LNCaP clone FGC (cell line): ENCODE measurements at places on chromosomes 7 and 10.

DNA sequence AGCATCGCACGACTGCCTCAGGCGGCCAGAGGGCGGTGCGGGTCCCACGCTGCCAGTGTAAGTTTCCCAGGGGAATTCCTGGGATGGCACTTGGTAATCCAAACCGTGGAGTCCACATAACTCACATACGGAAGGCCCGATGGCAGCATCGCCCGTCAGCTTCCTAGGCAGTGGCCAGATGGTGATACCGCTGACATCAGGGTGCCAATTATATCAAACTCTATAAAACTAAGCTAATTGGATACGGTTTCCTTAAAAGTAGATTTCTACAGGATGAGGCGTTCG lies 189.8 kb downstream of the CELF2 start:
- DNase-seq: no peak

GRCh38 chr7:77337456-77337990 lies 78.6 kb downstream of the GSAP start:
- DNase-seq: no peak

GRCh38 chr7:11701829-11702560 lies 130.0 kb downstream of the THSD7A start:
- no peak for DNase-seq

DNA sequence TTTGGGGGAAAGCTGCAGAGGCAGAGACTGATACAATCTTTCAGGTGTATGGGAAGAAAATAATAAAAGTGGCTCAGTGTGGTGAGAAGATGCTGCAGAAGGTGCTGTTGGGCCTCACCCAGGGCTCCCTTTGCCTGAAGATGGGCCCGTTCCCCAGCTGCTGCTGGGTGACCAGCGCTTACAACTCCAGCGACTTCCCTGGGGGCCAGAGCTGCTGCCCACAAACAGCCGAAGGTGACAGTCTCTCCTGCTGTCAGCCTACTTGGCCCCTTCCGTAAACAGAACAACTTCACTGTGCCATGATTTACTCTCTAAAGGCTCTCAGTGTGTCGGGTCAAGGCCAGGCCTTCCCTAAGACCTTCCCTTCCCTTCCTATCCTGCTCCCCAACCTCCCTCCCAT lies 93.6 kb upstream of the PCBD1 start:
- no peak for DNase-seq

DNA sequence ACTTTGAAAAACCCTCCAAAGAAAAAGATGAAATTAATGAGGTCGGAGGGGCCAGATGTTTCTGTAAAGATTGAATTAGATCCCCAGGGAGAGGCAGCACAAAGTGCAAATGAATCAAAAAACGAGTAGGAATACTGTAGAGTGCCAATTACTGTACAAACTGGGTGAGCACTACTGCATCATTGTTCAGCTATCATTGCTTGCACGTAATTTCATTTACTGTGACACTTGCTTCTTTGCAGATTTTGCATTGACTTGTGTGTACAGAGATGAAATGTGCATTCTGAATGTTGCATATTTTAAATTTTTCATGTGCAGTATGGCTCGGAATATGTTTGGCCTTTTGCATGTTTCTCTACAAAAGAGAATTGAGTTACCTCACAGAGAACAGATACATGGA lies 123.7 kb downstream of the LCOR start:
- no peak for DNase-seq

DNA sequence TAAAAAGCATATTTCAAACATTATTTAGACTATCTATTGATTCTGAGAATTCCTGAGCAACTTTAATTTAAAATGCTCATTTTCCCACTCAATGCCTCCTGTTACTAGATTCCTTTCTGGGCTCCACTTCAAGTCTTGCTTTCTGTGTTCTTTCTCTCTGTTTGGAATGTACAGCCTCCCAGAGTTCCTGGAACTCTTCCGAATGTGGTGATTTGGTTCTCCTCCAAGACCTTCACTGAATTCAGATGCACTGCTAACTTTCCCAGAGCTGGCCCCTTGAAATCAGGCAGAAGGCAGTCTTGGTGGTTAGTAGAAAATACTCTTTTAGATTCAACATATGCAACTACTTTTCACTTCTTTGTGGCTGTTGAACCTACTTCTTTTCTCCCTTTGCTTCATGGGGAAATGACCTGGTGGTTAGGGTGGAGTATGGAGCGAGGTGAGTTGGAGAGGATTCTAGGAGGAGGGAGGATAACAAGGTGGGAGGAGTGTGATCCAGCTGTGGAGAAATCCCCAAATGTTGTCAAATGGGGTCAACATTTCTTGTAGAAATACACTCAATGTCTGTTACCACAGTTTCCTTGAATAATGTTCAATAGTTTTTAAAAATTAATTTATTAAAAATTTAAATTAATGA lies 27.9 kb upstream of the CCDC7 start:
- peak; percentile 1 for DNase-seq

DNA sequence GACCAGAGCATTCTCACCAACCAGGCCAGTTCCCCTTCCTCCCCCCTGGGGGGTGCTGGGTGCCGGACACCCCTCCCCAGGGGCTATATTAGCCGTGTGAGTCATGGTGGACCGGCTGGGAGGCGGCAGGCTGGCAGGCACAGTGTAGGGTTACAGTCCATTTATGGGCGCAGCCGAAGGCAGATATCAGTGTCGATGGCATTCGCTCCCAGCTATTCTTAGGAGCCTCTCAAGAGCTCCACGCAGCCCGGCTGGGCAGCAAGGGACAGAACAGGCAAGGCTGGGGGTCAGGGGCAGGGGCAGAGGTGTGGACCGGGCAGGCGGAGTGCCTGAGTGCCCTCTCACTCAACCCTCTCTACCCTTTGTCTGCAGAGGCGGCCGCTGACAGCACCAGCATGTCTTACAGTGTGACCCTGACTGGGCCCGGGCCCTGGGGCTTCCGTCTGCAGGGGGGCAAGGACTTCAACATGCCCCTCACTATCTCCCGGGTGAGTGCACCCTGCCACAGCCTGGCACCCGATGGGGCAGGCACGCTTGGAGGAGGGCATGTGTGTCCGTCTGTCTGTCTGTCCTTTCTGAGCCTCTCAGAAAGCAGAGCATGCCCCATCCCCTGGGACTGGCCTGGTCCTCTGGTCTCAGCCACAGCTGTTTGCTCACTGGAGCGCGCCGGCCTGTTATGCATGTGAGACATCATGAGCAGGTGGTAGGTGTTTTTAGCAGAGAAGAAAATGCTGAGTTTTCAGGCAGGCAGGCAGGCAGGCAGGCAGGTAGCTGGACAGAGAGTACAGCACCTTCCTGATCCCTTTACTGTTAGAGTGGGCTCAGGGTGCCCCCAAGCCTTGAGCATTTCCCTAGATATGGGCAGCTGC lies at the start of gene LDB3:
LDB3 (plus strand) TSS at position 215 of the 869 bp plus-strand sequence; CDS start at position 396, 181 bp downstream.
- no peak for DNase-seq

GRCh38 chr7:75690121-75690523 lies 48.6 kb downstream of the HIP1 start:
- DNase-seq: no peak

GRCh38 chr7:139730746-139731612 lies 46.8 kb downstream of the HIPK2 start:
- no peak for DNase-seq

DNA sequence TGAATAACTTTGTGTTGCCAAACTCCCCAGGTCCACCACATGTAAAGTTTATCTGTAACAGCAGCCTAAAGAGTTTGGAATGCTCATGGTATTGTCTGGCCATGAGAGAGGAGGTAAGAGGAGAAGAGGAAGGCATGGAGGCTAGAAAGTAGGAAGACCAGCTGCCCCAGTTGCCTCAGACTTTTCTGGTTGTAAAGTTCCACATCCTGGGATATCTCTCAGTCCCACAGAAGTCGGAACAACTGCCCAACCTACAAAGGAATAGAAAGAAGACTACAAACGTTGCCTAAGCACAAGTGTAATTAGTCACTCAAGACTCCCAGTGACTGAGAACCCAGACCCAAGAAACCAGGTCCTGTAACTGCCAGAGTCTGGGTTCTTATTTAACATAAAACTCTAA lies 47.3 kb downstream of the CREB3L2 start:
- DNase-seq: no peak

DNA sequence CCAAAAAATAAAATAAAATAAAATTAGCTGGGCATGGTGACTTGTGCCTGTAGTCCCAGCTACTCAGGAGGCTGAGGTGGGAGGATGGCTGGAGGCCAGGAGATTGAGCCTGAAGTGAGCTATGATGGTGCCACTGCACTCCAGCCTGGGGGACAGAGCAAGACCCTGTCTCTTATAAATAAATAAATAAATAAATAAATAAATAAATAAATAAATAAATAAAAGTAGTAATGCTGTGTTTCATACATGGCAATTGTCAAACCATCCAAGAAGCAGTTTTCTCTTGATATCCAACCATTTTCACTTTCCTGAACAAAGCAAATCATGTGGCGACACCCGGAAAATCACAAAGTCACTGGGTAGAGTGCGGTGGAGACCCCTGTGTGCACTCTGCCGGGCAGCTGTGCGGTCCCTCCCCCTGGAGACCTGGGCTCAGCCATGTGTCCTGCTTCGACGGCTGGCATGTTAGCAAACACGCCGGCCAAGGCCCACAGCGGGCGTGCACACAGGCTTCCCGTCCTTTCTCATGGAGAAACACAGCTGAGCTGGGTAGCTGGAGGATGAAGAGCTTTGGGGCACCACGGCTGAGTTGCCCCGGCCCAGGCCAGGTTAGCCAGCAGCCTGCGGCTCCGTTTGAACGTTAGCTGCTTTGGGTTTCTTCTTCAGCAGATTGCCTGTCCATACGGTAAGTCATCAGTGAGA lies 22.3 kb upstream of the RNF32 start:
- no peak for DNase-seq

DNA sequence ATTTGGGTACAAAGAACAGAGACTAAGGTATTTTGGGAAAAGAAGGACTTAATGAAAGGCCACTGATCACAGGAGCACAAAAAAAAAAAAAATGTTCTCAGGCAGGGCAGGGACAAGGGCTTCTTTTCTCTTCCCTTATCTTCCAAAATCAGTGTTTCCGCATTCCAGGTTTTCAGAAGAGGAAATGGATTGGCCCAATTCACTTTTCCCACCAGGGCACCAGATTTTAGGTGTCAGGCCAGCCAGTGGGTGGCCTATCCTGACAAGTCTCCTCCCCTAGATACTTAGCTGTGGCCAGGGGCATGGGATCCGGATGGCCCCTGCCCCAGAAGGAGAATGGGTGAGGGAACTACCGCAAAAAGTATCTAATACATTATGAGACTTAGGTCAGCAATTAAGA lies 88.9 kb upstream of the WAC start:
- no peak for DNase-seq
